Activated CD4-positive, alpha-beta memory T cell treated with anti-CD3 and anti-CD28 coated beads for 36 hours (primary cell): ENCODE measurements at places on chromosomes 4 and X.

DNA sequence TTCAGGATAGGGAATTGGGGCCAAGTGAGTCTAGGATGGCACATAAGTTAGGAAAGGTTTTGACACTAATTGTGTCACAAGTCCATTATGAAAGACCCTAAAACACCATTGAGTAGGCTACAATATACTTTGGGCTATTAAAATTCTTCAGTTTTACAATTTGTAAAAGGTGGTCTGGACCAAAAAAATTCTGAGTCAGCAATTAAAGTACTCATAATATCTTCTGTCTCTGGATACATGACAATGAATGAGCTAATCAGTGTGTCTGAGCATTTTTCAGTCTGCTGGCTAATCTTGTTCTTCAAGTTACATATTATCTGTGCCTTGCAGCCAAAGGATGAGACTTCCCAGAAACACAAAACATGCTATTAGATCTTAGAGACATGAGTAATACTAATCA, 14.3 kb downstream of the ARMCX1 start:
- no peak for DNase-seq

GRCh38 chrX:39749728-39750127, 348.0 kb downstream of the BCOR start:
- DNase-seq: no peak

- DNase-seq: no peak
These were observed 355.1 kb downstream of the HS3ST1 start for GRCh38 chr4:11073621-11074051.

DNA sequence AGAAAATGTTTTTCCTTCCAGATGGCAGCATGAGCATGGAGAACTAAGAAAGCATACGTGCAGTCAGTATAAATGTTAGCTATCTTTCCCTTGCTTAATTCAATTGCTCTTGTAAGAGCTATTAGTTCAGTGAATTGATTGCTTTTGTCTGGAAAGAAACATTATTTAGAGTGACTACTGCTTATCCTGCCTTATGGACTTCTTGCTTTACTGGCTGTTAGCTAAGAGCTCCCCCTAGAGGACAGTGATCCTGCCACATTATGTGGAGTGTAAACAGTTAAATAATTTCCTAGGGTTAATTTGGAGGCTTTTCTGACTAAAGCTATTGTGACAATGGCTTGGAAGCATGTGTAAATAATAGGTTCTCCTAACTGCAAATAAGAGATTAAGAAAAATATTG, 1402.4 kb downstream of the FAM133A start:
- no peak for DNase-seq

GRCh38 chr4:96003951-96004740, 164.3 kb downstream of the PDHA2 start:
- no peak for DNase-seq

DNA sequence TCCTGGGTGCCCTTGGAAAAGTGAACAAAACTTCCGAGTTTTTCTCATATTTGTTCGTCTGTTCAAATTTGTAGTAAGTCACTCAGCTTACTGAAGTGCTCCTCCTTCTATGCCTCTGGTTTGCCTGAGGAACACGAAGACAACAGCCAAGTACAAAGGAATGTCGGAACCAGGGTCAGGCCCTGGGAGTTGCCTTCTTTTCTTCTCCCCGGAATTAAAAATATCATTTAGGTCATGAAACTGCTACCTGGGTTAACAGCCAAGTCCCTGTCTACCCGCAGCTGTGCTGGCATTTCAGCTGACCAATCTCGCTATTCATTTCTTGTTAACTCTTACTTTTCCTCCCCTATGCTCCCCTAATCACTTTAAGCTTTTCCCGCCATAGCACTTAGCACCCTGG, 137.6 kb upstream of the TEX13D start:
- DNase-seq: no peak

DNA sequence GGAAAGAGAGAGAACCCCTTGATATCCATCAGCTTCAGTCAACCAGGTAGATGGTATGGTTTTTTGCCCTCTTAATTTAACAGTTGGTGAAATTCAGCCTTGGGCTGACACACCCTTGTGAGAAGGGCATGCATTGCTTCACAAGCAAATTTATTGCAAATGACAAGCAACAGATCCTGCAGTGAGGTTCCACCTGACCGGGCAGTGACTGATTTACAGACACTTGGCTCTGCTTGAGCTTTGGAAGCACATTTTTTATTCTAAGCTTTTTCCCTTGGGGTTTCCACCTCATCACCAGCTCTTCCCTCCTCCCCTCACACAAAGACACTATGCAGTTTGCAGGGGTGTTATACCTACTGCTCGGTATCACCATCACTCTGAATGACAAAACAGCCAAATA, 28.3 kb upstream of the SERTM2 start:
- no peak for DNase-seq

- DNase-seq: no peak
These were observed 505.7 kb downstream of the PACRGL start for GRCh38 chr4:21205821-21206531.

DNA sequence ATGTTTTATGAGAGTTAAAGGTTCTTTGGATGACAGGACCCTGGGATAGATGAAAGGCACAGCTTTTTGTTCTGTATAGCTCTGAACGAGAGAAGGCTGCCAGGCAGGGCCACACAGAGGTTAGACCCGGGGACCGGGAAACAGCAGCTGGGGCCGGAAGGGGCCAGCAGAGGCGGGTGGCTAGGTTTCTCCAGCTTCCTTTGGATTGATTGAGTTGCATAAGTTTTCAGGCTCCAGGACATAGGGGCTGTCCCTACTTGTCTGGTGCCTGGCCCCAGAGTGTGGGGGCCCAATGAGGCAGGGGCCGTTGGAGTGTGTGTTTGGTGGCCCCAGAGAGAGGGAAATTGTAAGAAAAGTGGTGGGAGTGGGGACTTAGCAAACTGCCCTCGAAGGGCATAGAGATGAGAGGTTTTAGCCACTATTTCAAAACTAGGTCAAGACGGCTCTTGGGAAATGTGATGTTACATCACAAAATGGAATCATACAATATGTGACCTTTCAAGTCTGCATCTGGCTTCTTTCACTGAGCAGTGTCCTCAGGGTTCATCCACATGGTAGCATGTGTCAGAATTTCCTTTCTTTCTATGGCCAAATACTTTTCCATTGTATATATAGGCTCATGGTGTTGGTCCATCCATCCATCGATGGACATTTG, 3.7 kb downstream of the ZFP92 start:
- no peak for DNase-seq

GRCh38 chr4:112704322-112704721, 67.4 kb downstream of the LARP7 start:
- DNase-seq: no peak

GRCh38 chr4:35912174-35912573, 332.1 kb downstream of the ARAP2 start:
- DNase-seq: no peak

- DNase-seq: no peak
These were observed 109.2 kb upstream of the IGFBP7 start for GRCh38 chr4:57219431-57219830.

DNA sequence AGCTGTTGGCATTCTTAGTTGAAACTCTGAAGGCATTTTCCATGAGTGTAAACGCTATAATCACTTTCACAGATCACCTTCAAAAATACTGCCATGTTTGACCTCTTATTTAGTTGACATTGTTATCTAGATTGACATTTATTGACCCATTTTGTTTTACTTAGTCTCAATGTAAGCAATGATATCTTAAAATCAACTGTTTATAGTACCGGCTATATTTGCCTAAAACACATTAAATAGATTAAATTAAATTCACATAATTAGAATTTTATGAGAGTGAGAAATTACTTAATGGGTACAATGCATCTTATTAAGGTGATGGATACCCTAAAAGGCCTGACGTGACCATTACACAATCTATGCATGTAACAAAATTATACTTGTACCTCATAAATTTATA, 517.7 kb upstream of the FTHL17 start:
- DNase-seq: no peak

DNA sequence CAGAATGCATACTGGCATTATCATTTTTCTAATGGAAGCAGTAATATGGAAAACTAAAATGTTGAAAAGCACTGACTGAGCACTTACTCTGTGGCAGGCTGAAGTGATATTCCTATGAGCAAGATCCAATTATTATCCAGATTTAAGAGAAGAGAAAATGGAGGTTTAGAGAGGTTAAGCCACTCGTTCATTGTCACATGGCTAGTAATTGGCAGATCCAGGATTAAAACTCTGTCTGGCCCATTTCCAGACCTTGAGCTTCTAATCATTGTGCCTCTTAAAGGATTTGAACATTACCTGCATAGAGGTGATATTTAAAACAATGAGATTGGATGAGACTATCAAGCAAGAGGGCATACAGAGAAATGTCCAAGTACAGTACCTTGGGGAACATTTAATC, 80.6 kb downstream of the MFAP3L start:
- no peak for DNase-seq

- no peak for DNase-seq
These were observed 269.7 kb upstream of the PCDH7 start for GRCh38 chr4:30450474-30450873.

- no peak for DNase-seq
These were observed 48.5 kb upstream of the EGFL6 start for GRCh38 chrX:13520936-13521335.

DNA sequence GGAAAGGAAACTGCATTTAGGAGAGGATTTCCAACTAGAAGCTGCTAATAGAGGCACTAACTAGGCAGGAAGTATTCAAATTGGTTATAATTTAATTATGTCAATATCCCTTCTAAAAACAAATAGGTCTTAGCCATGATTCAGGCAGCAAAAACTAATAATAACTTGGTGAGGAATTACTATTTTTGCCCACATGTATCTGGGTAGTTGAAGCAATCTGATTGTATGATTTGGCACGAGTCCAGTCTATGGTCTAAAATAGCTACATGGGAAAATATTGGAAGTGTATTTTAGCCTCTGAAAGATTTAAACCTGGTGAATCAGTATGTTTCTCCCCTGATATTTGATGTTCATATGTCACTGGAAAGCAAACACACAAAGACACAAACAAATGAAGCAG, 62.2 kb downstream of the MFAP3L start:
- no peak for DNase-seq

GRCh38 chrX:68343551-68343950, 89.7 kb downstream of the OPHN1 start:
- no peak for DNase-seq

DNA sequence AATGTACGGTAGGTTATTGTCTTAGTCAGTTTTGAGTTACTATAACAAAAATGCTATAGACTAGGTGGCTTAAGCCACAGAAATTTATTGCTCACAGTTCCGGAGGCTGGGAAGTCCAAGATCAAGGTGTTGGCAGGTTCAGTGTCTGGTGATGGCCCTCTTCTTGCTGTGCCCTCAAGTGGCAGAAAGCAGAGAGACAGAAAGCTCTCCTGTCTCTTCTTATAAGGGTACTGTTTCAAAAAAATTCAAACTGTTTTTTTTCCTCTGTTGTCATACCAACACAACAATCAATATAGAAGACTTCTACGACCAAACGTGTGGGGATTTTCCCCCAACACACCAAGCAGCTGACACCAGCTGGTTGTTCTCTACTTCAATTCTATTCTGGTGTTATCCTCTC, 53.4 kb downstream of the ADGRG4 start:
- DNase-seq: no peak

DNA sequence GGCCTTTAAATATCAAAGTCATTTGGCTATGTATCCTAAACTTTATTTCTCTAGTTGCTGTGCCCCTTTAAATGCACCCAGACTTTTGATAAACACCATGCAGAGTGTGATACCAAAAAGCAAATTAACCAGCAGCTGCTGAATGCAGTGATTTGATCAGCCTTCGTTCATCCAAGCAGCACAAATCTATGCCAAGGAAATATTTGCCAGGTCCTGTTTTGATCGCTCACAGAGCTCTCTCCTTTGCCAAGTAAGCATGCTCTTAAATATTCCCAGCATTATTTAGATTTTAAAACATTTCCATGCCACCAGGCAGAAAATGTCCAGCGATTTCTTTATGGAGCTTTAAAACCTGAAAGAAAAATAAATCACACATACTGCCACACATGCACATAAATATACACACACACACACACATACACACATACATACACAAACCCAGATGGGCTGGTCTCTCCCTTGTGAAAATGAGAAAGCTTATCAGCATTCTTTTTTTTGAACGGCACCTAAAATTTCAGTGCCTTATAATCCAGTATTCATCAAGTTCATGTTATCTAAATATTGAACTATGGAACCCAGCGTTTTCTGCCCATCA, 35.7 kb downstream of the BTC start:
- no peak for DNase-seq

DNA sequence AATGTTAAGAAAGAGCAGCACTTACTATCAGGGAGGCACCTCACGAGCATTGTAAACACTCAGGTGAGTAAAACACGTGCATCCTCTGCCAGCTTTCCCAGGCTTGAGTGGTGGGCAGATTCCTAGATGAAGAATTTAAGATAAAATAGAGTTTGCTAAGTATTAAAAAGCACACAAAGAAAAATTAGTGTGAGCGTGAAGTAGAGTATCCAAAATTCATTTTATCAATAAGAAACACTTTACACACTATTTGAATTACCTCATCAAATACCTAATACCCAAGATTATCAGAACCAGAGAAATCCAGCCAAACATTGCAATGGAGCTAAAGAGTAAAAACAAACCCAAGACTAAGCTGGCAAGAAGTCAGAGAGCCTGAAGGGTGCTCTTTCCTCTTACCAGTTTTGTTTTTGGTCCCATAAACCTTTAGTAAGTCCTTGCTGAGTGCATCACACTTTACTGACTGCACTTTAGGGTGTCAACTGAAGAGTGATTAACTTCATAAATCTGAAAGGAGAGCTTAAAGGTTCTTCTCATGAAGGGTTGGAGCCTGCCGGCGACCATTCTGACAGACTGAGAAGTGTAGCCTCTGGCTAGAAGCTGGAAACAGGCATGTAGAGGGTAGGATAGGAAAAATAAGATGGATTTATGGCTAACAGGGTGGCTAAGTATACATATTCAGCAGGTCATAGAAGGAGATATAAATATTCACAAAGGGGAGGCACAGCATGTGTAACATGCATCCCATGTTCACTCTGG, 151.1 kb downstream of the SLC7A11 start:
- DNase-seq: no peak

DNA sequence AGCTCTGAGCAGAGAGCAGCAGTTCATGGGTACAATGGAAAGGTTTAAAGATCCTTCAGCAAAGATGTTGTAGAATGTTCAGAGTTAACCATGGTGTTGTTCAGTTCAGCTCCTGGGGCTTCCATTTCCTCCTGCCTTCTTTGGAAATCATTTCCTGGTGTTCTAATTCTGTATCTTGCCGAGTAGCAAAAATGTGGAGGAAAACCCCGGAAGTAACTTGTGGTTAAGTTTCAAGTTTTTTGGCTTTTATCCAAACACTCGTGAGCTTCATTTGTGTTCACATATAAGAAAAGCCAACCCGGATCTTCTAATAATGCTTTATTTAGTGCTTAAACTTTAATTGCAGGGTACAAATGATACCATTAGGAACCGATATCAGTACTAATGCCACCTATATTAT, 33.6 kb upstream of the ARX start:
- no peak for DNase-seq

GRCh38 chrX:134807039-134807729, 148.9 kb upstream of the PLAC1 start:
- DNase-seq: peak; percentile 91
